NCI-H460 (cell line): ENCODE measurements at places on chromosomes 1 and 21.

DNA sequence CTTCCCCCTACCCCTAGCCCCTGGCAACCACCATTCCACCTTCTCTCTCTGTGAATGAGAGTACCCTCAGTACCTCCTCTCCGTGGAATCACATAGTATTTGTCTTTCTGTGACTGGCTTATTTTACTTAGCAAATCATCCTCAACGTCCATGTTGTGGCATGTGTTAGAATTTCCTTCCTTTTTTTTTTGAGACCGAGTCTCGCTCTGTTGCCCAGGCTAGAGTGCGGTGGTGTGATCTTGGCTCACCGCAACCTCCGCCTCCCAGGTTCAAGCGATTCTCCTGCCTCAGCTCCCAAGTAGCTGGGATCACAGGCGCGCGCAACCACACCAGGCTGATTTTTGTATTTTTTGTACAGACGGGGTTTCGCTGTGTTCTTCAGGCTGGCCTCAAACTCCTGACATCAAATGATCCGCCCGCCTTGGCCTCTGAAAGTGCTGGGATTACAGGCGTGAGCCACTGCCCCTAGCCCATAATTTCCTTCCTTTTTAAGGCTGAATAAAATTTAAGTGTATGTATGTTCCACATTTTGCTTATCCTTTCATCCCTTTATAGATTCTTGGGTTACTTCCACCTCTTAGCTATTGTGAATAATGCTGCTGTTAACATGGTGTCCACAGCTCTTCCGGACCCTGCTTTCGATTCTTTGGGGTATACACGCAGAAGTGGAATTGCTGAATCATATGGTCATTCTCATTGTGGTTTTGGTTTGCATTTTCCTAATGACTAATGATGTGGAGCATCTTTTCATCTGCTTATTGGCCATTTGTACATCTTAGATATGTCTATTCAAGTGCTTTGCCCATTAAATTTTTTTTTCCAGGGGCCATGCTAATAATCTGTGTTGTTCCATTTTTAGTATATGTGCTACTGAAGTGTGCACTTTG lies 32.3 kb downstream of the ERRFI1 start:
- no peak for DNase-seq

DNA sequence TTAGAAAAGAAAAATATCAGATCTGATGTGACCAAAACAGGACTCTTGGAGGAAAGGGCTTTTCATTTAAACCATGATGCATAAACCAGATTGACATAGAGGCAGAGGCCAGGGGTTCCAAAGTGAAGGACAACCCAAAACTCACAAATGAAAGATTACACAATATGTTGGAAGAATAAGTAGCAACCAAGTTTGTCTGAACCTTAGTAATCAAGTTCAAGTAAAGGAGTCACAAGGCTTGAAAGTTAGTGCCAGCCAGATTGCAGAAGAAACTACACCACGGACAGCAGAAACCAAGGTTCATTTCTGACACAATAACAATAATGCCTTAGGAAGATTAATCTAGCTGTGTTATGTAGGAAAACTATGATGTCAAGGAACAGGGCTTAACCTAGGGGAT lies 124.6 kb downstream of the ZC3H11B start:
- DNase-seq, result no peak

- DNase-seq, result no peak
Observed at GRCh38 chr1:77382366-77382765, 100.5 kb downstream of the AK5 start.

DNA sequence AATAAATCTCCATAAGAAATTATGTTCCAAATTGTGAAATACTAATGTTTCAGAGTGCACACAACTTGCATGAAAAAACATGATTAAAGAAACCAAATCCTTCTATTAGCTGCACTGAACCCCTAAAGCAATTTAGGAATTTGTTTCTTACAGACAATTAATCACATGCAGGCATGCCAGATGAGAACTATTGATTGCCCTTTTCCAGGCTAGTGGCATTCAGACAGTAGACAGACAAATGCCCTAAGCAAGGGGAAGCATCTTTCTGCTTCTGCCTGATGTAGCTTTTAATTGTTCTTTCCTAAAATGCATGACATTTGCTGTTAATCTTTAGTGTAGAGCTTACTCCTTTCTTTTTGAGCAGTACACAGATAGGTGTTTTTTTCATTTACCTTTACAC lies 229.5 kb downstream of the DPYD start:
- no peak for DNase-seq
